ENCODE measurements at places on chromosomes 7 and 10.

DNA sequence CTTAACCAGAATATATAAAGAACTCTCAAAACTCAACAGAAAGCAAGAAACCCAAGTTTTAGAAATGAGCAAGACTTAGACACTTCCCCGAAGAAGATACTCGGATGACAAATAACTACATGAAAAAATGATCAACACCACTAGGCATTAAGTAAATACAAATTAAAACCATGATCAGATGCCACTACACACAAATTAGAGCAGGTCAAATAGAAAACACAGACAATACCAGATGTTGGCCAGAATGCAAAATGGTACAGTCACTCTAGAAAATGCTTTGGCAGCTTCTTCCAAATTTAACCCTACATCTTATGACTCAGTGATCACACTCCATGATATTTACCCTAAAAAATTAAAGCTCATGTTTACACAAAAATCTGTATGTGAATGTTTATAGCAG lies 18.4 kb downstream of the TMEM176A start:
- H3K36me3 ChIP-seq = no peaks in the 10 kb centered on the region
- H3K27me3 ChIP-seq = no peaks in the 10 kb centered on the region
- no peak for DNase-seq
- H3K4me3 ChIP-seq = no peak overlapping the region
- H3K27ac ChIP-seq = no peak overlapping the region

- no peaks in the 10 kb centered on the region for H3K36me3 ChIP-seq
- no peak overlapping the region for H3K27ac ChIP-seq
- H3K4me1 ChIP-seq = no peaks in the 10 kb centered on the region
Observed at GRCh38 chr7:34806831-34807230, 148.8 kb downstream of the NPSR1 start.

DNA sequence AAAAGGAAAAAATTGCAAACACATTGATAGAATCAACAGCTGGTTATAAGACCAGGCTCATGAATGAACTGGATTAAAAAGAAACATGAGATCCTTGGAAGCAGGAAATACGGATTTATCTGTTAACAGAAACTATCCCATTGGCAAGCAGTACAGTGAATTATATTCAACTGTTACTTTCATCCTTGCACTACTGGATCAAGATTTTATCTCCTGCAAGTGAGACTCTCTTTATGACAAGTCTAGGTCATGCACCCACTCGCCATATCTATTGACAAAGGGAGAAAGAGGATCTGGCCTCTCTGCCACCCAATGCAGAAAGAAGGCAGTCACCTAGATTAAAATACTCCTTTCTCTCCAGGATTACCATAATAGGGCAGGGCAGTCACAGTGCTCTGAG lies 41.4 kb downstream of the CSTF2T start:
- H3K27me3 ChIP-seq = no peaks in the 10 kb centered on the region
- DNase-seq = no peak
- no peaks in the 10 kb centered on the region for H3K4me1 ChIP-seq
- no peak overlapping the region for H3K27ac ChIP-seq
- no peaks in the 10 kb centered on the region for H3K36me3 ChIP-seq
- H3K4me3 ChIP-seq = no peak overlapping the region

DNA sequence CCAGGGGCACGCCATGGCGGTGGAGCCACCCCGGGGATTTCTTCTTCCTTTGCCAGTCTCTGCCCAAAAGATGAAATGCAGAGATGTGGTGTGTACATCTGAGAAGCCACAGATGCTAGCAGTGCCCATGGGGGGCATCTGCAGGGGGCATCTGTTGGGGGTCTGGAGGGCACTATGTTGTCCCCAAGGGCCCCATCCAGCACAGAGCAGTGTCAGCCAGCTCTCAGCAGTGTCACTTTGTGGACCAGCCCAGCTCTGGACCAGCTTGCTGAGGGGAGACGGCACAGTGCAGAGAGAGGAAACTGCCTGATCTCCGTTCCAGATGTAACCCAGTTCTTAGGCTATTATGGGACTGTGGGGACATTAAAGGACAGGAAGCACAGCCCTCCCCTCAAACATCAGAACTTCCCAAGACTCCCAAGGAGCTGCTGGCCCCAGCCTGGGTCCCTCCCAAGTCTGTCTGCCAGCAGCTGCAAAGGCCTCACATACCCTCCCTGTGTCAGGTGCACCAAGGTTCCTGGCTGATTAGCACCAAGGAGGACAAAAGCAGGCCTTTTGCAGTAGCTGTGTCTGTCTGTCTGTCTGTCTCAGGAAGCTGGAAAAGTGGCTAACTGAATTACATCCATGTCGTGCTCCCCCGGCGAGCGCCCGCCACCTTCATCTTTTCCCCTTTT lies 536.5 kb downstream of the PTPRN2 start:
- no peak overlapping the region for H3K27ac ChIP-seq
- no peak overlapping the region for H3K4me3 ChIP-seq
- no peaks in the 10 kb centered on the region for H3K27me3 ChIP-seq
- DNase-seq = no peak
- H3K36me3 ChIP-seq = no peaks in the 10 kb centered on the region
- no peaks in the 10 kb centered on the region for H3K4me1 ChIP-seq

DNA sequence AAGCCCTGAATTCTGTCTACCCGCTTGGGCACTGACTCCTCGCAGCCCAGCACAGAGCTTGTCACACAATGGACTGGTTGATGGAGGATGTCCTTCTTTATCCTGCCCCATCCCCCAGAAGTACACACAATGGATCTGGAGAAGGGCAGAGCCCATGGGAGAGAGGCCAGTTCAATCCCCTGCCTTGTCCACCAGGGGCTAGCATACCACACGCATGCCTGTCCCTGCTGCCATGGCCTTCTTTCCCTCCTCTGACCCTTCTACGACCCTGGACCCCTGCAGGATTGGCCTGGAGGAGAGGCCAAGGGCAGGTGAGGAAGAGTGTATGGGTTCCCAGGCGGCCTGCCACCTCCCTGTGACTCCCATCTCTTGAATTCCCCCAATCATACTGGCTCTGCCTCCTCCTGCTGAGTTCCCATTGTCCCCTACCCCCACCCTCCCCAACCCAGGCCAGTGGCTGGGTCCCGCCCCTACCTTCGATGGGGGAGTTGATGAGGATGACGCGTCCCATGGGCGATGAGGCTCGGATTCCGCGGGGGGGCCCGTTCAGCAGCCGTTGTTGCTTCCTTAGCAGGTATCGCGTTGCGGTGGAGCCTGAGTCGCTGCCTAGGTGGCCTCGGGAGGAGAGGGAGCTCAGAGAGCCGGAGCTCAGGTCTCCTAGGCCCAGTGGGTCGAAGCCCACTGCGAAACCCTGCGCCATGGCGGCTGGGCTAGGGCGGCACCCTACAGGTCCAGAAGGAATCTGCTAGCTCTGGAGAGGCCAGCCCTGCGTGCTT lies 1.2 kb downstream of the PDZD7 start:
- no peak for DNase-seq
- H3K36me3 ChIP-seq = no peaks in the 10 kb centered on the region
- H3K27ac ChIP-seq = no peak overlapping the region
- H3K4me1 ChIP-seq = peaks cover 40% of the 10 kb centered on the region

- DNase-seq = no peak
- H3K27ac ChIP-seq = no peak overlapping the region
- H3K4me3 ChIP-seq = no peak overlapping the region
Observed at GRCh38 chr10:22635650-22636049, 78.7 kb downstream of the PIP4K2A start.
